MCF 10A (cell line): ENCODE measurements at places on chromosomes 16 and 17.
A peak's percentile ranks its signal among the peaks of the same experiment; 100 is the strongest.

- H3K4me1 ChIP-seq = no peaks in the 10 kb centered on the region
- H3K27me3 ChIP-seq = peaks cover 42% of the 10 kb centered on the region
- H3K36me3 ChIP-seq = no peaks in the 10 kb centered on the region
- no peak overlapping the region for H3K27ac ChIP-seq
- no peak for DNase-seq
Measured at GRCh38 chr16:73399486-73399885, 351.6 kb upstream of the ZFHX3 start.

GRCh38 chr17:17535957-17536356 is 39.8 kb upstream of the RASD1 start:
- no peaks in the 10 kb centered on the region for H3K27me3 ChIP-seq
- no peak overlapping the region for H3K4me3 ChIP-seq
- peak; percentile 36 for DNase-seq
- H3K4me1 ChIP-seq = no peaks in the 10 kb centered on the region
- no peaks in the 10 kb centered on the region for H3K36me3 ChIP-seq
- H3K27ac ChIP-seq = no peak overlapping the region

- H3K27me3 ChIP-seq = no peaks in the 10 kb centered on the region
- no peak for DNase-seq
- H3K4me1 ChIP-seq = no peaks in the 10 kb centered on the region
Measured at GRCh38 chr16:10009684-10010083, 172.5 kb downstream of the GRIN2A start.

DNA sequence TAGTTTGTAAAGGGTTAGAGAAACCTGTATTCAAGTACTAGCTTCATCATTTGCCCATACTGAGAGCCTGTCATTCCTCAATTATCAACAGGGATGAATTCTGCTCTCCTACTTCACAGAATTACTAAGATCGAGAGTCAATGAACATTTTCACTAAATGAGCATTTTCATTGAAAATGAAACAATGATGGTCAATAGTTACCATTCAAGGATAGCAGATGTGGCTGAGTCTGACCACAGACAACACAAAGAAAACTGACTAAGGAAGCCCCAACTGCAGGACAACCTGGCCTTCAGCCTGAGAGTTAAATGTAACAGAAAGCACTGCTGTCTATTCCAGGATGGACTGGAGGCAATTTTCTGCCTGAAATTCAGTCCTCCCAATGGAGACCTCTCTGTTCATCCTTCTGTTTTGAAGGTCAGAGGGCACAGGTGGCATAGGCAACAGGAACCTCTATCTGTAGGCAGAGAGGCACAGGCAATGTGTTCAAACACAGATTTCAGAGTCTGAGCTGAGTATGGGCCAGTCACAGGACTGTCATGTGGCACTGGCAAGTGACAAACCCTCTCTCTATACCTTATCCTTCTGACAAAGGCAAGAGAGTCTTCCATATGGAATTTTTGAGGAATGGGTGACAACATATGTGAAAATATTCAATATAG is 19.5 kb downstream of the TRAF4 start:
- peak overlapping the region; percentile 16 for H3K27ac ChIP-seq
- no peaks in the 10 kb centered on the region for H3K27me3 ChIP-seq
- no peak overlapping the region for H3K4me3 ChIP-seq
- peaks cover 10% of the 10 kb centered on the region for H3K4me1 ChIP-seq
- DNase-seq = no peak

DNA sequence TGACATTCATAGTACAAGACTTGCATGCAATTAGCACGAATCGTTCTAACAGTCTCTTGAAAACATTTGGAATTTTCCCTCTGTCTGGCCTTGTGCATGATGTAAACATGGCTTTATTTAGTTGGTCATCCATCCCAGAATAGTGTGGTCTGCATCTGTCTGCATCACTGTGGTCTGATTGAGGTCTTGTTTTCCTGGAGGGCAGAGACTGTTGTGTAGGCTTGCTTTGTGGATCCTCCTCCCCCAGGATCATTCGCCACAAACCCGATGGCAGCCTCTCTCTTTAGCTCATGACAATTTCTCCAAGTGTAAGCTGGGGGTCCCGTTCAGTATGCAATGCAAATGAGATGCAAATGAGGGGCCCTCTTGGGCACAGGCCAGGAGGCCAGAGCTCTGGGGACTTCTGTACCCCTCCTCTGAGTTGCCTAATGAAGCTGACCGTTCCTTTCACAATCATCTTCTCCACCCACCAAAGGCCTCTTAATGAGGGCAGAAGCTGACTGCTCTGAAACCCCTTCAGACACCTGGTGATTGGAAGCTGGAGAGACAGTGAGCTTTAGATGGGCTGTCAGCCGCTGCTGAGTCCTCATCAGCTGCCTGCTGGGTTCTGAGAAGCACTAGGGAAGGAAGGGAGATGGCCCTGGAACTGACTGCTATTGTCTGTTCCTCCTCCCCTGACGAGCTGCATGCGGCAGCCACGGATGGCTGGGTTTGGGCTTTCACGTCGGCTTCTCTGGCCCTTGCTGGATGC is 201.2 kb upstream of the CACNG3 start:
- H3K4me3 ChIP-seq = no peak overlapping the region
- no peaks in the 10 kb centered on the region for H3K4me1 ChIP-seq
- no peak for DNase-seq
- H3K36me3 ChIP-seq = no peaks in the 10 kb centered on the region
- H3K27ac ChIP-seq = no peak overlapping the region

DNA sequence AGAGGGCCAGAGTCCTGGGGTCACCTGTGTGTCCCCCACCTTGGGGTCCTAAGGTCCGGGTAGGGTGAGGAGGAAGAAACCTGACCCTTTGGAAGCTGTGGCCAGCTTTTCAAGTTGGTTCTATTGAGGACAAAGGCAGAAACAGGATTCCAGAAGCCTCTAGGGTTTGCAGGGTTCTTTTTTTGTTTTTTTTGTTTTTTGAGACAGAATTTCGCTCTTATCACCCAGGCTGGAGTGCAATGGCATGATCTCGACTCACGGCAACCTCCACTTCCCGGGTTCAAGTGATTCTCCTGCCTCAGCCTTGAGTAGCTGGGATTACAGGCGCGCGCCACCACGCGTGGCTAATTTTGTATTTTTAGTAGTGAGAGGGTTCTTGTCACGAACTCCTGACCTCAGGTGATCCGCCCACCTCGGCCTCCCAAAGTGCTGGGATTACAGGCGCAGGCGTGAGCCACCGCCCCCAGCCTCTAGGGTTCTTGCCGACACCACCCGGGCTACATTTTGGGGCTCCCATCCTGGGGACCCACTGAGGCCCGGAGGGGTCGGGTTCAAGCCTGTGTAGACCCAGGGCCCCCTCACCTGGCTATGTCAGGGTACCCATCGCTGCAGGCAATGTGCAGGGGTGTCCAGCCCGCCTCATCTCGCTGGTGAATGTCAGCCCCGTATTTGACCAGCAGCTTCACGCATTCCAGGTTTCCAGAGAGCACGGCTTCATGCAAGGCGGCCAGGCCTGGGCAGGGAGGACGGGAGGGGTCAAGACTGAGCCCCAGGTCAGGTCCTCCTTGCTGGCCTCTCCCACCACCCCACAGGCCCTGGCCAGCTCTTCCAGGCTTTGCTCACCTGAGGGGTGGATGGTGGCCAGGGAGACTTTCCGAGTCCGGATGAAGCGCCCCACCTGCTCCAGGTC is 674 bp downstream of the PPP1R27 start:
- peaks cover 9% of the 10 kb centered on the region for H3K4me1 ChIP-seq
- H3K36me3 ChIP-seq = peaks cover 5% of the 10 kb centered on the region
- peak overlapping the region; percentile 79 for H3K4me3 ChIP-seq
- H3K27me3 ChIP-seq = no peaks in the 10 kb centered on the region
- H3K27ac ChIP-seq = peak overlapping the region; percentile 80

DNA sequence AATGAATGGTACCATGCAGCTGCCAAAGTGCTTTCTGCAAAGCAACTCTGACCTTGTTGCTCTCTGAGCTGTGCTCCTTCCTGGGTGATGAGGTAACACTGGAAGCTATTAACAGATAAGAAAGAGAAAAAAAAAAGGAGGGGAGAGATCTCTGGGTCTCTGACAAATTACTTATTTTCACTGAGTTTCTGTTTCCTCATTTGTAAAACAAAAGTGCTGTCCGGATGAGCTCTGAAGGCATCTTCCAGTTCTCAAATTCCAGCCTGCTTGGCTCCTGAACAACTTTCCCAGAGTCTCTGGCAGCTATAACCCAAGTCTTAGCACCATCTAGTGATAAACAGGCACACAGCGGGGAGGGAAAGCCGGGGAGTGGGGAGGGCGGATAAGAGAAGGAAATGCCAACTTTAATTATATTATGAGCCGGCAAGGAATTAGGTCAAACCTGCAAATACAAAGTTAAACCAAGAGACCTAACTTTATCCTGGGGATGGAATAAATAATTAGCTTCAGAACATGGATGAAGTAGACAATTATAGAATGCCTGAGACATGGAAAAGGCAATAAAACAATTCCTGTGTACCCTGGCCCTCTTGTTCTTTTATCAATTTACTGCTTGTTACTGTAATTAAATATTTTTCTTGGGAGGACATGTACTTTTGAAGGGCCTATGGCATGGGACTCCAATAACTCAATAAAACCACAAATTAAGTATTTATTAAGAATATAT is 61.3 kb upstream of the KIFC3 start:
- DNase-seq = peak; percentile 81
- peaks cover 7% of the 10 kb centered on the region for H3K4me1 ChIP-seq
- no peak overlapping the region for H3K27ac ChIP-seq
- H3K27me3 ChIP-seq = no peaks in the 10 kb centered on the region
- H3K4me3 ChIP-seq = no peak overlapping the region

DNA sequence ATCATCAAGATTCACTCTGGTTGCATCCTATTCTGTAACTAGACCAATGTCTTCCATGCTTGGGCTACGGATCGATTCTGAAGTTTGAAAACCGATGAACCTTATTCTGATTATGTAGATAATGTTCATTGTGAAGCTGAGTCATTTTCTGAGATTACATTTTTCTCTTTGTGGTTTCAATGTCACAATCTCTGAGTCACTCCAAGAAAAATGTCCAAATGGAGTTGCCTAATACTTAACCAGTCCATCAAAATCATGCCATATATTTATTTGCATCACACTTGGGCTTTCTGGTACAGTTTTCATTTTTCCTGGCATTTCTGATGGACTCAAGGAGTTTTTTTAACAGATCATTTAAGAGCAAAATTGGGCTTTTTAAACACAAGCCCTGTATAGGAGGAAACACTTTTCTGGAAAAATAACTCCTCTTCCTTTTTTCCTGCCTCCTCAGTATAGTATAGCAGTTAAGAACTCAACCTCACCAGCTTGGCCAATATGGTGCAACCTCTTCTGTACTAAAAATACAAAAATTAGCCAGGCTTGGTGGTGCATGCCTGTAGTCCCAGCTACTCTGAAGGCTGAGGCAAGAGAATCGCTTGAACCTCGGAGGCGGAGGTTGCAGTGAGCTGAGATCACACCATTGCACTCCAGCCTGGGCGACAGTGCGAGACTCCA is 17.5 kb downstream of the CACNG3 start:
- H3K4me3 ChIP-seq = peak overlapping the region; percentile 2
- H3K4me1 ChIP-seq = peaks cover 24% of the 10 kb centered on the region
- H3K27ac ChIP-seq = peak overlapping the region; percentile 0
- no peaks in the 10 kb centered on the region for H3K27me3 ChIP-seq

GRCh38 chr16:74448990-74449389 is 27.7 kb upstream of the CLEC18B start:
- H3K4me1 ChIP-seq = peaks cover 15% of the 10 kb centered on the region
- H3K27me3 ChIP-seq = no peaks in the 10 kb centered on the region
- peak overlapping the region; percentile 31 for H3K4me3 ChIP-seq
- peak; percentile 93 for DNase-seq
- H3K27ac ChIP-seq = peak overlapping the region; percentile 86

DNA sequence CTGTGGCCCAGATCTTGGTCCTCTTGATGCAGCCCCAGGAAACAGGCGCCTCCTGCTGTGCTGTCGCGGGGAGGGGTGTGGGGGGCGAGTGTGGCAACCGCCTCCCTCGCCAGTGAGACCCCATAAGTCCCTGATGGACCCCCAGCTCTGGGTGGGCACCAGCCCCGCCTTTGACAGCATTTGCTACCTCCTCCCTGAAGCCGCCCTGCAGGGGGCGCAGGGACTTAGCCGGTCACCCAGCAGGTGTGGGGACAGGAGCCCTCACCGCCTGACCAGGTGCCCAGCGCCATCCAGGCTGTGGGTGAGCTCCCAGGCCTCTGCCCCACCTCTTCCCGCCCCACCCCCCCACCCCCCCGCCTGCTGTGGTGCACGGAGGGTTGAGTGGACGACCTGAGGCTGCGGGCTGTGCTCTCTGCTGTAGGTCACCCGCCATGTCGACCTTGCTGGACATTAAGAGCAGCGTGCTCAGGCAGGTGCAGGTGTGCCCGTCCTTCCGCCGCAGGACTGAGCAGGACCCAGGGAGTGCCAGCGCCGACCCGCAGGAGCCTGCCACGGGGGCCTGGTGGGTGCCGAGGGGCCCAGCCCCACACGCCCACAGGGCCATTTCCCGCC is 4.8 kb downstream of the BAIAP3 start:
- no peaks in the 10 kb centered on the region for H3K36me3 ChIP-seq
- no peak overlapping the region for H3K27ac ChIP-seq
- H3K4me1 ChIP-seq = peaks cover 7% of the 10 kb centered on the region
- peak; percentile 20 for DNase-seq
- H3K4me3 ChIP-seq = no peak overlapping the region
- peaks cover 13% of the 10 kb centered on the region for H3K27me3 ChIP-seq

DNA sequence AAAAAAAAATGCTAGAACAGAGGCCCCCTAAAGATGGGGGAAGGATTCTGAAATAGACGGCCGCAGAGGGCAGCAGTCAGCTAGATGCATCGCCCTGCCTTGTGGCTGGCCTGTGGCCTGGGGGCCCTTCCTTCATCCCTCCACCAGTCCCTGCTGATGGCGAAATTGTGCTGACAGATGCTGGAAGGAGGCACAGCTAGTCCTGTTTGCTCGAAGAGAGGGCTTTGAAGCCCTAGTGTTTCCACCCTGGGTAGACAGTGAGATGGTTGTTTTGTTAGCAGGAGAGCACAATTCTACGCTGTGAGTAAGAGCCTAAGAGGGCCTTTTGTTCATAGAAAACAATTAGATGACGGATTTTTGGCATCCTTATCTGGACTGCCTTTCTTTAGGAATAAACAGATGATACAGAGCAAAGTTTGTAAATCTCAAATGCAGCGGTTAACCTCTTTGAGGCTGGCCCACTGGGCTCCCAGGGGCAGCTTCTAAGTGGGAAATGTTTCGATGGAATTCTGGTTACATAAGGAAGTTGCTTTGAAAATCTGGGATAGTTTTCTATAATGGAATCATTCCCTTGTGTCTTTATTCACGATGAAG is 23.0 kb downstream of the VPS35L start:
- no peak overlapping the region for H3K27ac ChIP-seq
- no peaks in the 10 kb centered on the region for H3K4me1 ChIP-seq
- H3K4me3 ChIP-seq = no peak overlapping the region
- no peak for DNase-seq

GRCh38 chr17:75346906-75347305 is 57.7 kb upstream of the SLC25A19 start:
- DNase-seq = peak; percentile 31
- peaks cover 15% of the 10 kb centered on the region for H3K4me1 ChIP-seq
- peaks cover 9% of the 10 kb centered on the region for H3K36me3 ChIP-seq
- no peak overlapping the region for H3K27ac ChIP-seq
- H3K4me3 ChIP-seq = no peak overlapping the region
- no peaks in the 10 kb centered on the region for H3K27me3 ChIP-seq
